ENCODE measurements at places on chromosomes 11 and 22.

GRCh38 chr11:7905961-7906429 lies 25.1 kb downstream of the OR10A6 start:
- no peak for DNase-seq

DNA sequence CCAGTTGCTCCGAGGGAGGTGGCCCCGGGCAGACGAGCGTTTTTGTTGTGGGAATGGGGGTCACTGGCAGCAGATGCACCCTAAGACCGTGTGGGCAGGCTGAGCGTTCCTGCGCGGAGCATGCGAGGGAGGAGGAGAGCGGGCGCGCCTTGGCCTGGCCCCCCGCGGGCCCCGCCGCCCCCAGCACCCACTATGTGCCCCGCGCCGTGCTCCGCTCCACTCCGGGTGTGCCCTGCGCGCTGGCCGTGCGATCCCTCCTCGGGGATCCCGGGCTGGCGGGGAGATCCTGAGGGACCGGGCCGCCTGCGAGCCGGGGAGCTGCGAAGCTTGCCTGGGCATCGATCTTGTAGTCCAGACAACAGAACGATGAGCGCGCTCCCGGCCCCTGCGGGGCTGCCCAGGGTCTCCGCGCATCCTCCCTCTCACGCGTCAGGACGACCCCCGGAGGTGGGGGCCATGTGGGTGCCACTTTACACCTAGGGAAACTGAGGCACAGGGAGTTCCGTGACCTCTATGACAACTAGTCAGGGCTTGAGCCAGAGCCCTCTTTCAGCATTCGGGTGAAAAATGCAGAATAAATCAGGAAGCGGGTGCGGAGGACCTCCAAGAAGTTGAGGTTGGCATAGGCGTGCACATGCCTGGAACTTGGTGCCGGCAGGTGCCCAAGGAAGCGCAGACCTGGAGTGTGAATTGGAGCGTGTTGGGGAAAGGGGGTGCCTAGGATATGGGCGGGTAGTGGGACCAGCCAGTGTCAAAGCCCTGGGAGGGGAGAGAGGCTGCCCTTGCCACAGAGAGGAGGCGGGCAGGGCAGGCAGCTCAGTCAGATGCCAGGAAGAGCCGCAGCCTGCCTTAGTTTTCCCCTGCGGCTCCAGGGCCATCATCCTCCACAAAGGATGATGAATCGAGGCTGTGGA lies 1.3 kb upstream of the KMT5B start:
- DNase-seq = peak; percentile 3

GRCh38 chr11:86046116-86046515 lies 22.8 kb downstream of the PICALM start:
- DNase-seq = no peak

DNA sequence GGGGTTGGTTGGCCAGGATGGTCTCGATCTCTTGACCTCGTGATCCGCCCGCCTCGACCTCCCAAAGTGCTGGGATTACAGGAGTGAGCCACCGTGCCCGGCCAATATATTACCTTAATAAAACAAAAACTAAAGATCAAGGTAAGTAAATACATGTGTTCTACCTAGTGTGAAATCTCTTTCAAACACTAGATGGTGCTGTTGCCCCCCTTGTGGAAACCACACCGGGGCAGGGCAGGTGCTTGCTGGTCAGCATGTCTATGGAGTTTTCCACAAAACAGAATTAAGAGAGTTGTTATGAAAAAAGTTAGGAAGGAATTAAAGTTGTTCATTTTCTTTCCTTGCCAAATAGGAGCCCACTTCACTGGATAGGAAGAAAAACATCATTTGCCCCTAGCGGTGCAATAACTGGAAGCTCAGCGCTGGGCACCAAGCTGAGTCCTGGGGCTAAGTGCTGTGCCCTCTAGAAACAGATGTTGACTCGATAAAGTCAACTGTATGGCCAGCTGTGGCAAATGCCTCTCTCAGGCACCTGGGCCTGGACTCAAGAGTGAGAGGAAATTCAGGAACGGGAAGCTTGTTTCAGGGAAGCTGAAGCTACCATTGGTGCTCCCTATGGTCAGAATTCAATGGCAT lies 6.3 kb upstream of the KCNJ5 start:
- no peak for DNase-seq

DNA sequence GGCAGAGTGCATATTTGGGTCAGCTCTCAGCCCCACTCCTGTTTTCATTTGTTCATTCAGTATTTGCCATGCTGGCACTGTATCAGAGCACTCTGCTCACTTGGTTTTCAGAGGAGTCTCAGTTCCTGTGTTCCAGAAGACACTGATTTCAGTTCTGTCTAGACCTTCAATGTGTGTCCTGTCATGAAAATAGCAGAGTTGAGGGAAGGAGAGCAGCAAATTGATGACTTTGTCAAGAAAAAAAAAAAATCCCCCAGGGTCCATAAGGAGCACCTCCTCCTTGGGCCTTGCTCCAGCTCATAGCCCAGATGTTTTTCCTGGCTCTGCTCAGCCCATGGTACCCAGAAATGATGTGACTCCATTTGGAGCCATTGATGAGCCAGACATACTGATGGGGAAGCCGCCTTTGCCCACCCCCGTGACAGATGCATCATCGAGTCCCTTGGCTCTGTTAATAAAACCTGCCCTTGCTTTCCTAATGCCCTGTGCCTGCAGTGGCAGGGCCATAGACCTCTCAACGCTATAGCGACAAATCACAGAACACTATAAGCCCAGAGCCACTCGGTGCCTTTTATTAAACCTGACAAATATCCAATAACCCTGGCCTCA lies 107.0 kb downstream of the PKNOX2 start:
- DNase-seq = no peak

DNA sequence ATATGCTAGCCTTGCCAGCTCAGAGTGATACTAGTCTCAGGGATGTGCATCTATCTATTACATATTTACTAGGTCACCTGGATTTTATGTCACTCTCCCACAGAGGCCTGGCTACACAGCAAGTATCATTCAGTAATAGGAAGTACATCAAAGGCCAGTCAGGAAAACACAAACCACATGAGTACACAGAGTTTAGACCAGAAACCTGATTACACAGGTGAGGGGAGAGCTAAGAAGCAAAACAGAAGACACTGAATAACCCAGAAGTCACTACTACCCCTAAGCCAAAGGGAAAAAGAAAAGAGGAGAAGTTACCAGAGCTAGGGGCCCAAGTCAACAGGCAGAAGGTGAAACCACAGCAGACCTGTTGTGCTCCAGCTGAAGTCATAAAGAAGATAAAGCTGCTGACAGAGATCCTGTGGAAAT lies 13.3 kb downstream of the LPXN start:
- peak; percentile 13 for DNase-seq

DNA sequence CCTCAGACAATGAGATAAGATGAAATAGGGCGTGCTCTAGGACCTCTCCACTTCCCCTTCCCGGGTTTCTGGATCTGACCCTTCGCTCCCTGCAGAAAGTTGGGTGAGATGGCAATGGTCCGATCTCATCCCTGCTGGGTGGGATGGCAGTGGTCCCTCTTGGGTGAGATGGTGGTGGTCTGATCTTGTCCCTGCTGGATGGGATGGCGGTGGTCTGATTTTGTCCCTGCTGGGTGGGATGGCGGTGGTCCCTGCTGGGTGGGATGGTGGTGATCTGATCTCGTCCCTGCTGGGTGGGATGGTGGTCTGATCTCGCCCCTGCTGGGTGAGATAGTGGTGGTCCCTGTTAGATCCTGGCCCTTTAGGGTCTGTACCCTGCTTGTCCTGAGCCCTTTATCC lies 21.3 kb downstream of the ST14 start:
- DNase-seq = no peak

DNA sequence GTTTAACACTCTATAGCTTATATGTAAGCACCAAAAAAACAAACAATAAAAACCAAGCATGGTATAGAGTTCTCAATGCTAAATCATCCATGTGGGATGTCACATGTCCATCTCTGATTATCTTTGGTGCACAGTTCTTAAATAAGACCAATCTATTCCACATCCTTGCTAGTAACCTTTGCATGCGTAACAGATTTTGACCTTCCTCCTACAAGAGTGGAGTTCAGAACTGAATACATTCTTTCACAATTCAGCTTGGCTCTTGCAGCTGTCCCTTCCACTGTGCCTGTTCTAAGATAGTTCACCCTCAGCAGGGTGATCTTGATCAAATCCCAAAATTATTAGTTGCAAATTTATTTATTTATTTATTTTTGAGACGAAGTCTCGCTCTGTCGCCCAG lies 21.1 kb downstream of the PRR14L start:
- no peak for DNase-seq
